ENCODE measurements at places on chromosomes 12 and 14.

GRCh38 chr14:104665657-104666522, 23.5 kb upstream of the INF2 start:
- DNase-seq, result no peak

GRCh38 chr14:91127401-91127801, 13.5 kb downstream of the DGLUCY start:
- DNase-seq, result no peak

GRCh38 chr14:50452979-50453705, 56.5 kb upstream of the CDKL1 start:
- no peak for DNase-seq

- DNase-seq, result no peak
Observed at GRCh38 chr14:70887207-70887681, 20.0 kb upstream of the PCNX1 start.

- no peak for DNase-seq
Observed at GRCh38 chr14:69005432-69006148, 26.5 kb upstream of the ACTN1 start.

GRCh38 chr12:49054096-49054495, 6.5 kb downstream of the KMT2D start:
- no peak for DNase-seq

DNA sequence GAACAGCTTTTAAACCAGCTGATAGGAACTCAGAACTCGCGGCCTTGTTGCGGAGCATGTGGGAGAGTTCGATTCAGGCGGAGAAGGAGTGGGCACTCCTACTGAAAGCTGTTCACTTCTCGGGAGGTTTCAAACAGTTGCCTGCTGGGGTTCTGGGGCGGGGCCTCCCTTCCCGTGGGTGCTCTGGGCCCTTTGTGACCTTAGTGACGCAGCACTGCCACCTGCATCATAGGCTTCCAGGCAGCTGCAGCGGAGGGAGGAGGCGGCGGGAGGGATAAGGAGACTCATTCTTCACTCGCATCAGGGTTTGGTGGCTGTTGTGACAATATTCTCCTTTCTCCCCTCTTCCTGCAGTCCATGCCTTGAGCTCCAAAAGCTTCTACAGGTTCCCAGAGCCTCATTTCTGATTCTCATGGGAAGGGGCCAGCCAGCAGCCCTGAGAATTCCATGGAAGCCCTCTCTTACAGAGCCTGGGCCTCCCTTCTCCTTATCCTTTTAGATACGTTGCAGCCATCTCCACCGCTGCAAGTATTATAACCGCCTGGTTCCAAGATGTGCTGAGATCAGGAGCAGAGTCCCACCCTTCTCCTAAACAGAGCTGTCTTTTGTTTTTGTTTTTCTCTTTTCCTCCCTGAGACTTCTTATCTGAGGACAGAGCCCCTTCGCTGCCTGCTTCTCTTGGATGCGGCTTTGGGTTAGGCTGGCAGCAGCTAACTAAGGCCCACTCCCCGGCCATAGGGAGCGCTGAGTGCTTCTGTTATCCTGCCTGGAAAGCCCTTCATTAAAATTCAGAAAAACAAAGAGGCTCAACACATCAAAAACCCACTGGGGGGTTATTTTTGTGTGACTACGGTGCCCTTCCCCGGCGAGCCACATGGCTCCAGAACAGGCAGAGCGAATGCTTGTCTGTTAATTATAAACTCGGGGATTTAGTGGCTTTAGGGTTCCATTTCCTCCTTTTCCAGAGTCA, 67.6 kb upstream of the GPATCH2L start:
- no peak for DNase-seq

DNA sequence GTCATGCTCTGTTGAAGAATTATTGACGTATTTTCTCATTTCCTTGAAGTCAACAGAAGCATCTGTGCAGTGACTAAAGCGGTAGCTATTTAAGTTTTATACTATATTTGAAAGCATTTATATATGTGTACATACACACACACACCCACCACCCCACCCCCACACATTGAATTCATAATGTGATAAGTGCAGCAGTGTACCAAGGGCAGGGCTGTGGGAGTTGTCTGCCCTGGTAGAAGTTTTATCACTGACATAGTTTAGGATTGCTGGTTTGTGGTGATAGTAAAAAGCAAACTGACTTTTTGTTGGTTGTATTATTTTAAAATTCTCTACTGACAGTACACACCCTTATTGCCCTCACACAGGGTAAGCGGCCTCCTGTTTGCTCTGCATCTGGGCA, 39.1 kb downstream of the GAS2L3 start:
- DNase-seq, result no peak

DNA sequence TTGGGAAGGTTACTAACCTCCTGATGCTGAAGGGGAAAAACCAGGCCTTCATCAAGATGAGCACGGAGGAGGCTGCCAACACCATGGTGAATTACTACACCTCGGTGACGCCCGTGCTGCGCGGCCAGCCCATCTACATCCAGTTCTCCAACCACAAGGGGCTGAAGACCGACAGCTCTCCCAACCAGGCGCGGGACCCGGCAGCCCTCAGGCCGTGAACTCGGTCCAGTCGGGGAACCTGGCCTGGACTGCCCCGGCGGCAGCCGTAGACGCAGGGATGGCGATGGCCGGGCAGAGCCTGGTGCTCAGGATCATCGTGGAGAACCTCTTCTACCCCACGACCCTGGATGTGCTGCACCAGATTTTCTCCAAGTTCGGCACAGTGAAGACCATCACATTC, 133.0 kb upstream of the FUT8 start:
- DNase-seq, result no peak

DNA sequence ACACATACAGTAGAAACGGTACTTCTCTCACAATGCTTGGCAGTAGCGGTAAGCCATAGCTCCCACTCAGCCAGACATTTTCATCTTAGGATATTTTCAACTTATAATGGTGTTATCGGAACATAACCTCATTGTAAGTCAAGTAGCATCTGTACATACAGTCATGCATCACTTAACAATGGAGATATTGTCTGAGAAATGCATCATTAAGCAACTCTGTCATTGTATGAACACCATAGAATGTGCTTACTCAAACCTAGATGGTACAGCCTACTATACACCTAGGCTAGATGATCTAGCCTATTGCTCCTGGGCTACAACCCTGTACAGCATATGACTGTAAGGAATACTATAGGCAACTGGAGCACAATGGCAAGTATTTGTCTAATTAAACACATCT, 40.8 kb downstream of the RPS6KA5 start:
- DNase-seq, result no peak

GRCh38 chr12:105235281-105235731, 668 bp downstream of the APPL2 start:
- no peak for DNase-seq

- no peak for DNase-seq
Observed at GRCh38 chr14:55540847-55541773, 38.9 kb upstream of the KTN1 start.

GRCh38 chr14:94461526-94462218, 9.1 kb upstream of the SERPINA11 start:
- DNase-seq, result no peak

DNA sequence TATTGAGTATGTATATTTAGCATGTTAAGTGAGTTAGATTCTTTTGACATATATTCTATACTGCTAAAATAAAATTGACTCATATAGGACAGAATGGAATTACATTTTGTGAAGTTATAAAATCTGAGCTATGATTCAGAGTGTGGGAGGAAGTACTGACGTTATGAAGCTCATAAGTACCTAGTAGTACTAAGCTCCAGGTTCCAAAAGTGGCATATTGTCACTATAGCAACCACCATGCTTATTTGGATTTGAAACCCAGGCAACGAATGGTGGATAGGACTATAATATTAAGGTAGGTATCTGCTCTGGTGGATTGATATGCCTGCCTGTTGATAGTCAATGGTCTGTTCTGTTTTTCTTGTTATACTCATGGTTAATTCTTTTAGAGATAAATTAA, 2.2 kb upstream of the FBXO33 start:
- DNase-seq, result no peak

DNA sequence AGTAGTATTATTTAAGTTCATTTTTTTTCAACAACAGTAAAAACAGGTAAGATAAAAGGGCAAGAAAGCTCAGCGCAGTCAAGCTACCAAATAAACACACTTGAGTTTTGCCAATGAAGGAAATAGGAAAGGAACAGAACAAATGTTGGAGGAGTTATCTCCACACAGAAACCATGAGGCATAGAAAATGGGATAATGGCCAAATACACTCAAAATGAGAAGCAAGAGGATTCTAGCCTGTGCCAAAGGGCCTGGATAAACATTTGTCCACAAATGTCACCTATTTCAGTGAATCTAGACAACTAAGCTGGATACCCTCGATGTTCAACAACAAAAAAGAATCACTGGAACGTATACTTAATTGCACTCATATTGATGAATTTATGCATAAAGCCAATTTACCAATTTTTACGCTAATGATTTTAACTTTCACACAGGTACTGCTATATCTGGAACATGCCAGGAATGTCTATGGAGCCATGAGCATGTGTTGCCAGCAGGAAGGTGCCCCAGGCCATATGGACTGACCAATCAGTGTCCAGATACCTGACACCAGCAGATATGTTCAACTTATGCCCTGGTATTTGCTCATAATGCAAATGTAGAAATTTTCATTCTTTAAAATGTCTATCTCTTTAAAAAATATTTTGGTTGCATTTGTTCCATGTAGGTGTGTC, 21.1 kb downstream of the ST8SIA1 start:
- no peak for DNase-seq

DNA sequence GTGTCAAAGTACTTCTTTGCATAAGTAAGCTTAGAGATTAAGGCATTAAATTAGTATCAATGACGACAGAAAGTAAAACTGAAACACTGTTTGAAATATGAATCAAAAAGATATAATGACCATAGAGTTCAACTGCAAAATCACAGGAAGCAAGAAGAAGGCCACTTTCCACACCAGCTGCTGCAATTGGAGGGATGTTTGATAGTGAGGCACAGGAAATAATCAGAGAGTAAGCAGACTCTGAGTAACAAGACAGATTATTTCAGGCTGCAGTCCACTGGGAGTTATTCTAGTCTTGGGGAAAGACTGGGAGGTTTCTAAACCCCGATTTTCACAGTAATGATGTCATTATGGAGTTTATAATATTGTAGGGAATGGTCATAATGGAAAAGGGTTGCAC, 12.9 kb downstream of the MDGA2 start:
- DNase-seq, result no peak

DNA sequence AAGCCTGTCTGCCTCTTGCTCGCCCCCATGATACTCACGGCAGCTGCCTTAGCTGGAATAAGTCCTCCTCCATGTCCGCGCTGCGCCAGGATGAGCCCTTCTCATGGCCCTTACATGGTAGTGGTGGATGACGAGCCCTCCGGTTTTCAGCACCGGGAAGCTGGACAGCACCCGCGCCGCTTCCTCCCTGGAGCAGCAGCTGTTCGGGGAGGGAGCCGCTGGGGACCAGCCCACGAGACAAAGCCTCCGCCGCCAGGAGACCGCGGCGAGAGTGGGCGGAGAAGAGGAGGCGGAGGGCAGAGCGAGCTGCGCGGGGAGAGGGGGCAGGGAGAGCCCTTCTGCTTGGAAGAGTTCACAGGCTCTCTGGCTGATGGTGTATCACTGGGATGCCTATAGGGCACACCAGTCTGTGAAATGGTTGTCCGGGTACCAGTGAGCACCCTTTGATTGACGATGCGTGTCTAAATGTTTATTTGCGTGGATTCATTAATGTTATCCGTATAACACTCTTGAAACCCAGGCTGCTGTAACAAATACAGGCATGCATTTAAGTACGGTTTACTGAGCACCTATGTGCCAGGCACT, at the start of gene SVOP:
TSS of gene SVOP (minus strand) at position 273 of the 585 bp plus-strand sequence. CDS start at position 73, 200 bp downstream.
- peak; percentile 88 for DNase-seq

- DNase-seq, result no peak
Observed at GRCh38 chr12:49642370-49642802, 19.0 kb downstream of the PRPF40B start.

GRCh38 chr14:26395726-26396125, 202.1 kb downstream of the NOVA1 start:
- no peak for DNase-seq

DNA sequence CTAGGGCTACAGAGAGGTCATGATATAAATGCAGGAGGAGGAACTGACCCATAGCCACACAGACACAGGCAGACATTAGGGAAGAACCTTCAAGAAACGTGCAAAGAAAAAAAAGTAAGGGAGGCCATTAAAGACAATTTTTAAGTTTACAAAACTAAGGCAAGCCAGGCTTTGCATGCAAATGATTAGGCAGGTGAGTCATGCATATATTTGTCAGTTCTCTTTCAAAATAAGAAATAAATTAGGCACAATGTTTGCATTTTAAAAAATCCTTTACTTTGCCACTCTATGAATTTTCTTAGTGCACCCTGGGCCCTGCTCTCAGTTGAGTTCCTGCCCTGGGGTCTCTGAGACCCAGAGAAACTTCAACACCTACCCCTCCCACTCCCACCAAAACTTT, 75.0 kb downstream of the PRMT8 start:
- no peak for DNase-seq

GRCh38 chr12:14313379-14314138, 51.9 kb upstream of the ATF7IP start:
- no peak for DNase-seq

GRCh38 chr12:126083926-126084325, 1018.7 kb downstream of the AACS start:
- no peak for DNase-seq

DNA sequence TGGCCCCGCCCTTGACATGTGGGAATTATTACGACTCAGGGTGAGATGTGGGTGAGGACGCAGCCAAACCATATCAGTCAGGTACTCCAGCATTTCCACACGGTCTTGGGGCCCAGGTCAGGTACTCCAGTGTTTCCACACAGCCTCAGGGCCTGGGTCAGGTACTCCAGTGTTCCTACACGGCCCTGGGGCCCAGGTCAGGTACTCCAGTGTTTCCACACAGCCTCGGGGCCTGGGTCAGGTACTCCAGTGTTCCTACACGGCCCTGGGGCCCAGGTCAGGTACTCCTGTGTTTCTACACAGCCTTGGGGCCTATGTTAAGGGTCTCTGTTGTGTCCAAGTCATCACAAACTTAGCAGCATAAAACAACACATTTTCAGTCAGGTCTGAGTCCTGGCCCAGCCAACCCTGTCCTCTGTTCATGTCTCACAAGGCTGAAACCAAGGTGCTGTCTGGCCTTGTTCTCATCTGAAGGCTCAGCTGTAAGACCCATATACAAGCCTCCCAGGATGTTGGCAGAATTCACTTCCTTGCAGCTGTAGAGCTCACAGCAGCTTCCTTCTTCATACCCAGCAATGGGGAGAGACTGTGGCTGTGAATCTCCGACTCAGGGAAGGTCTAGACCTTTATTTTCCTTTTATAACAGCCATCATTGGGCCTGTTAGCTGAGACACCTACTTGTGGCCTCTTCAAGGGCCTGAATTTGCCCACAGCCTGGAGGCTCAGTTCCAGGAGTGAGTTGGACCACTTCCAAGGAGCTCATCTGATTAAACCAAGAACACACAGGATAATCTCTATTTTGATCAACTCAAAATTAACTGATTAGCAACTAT, 107.6 kb upstream of the SFSWAP start:
- DNase-seq, result peak; percentile 32

- no peak for DNase-seq
Observed at GRCh38 chr12:19689801-19690472, 250.6 kb downstream of the AEBP2 start.

DNA sequence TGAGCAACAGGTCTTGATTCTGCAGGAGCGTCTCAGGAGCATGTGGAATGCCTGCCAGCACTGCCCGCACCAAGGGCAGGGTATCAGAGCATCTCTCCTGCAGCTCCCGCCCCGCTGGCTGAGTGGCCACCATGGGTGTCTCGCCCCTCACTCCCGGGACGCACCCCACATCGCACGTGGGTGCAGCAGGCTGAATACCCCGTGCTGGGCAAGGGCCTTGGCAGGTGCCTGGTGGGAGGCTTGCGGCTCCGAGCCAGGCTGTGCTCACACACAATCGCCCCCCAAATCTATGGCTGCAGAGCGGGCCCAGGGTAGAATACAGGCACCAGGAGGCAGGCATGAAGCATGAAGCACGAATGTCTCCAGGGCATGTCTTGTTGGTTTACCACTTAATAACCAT, 103.9 kb upstream of the TMEM132D start:
- no peak for DNase-seq

Data from KBM-7 (cell line).